Foreskin fibroblast (primary cell): ENCODE measurements at places on chromosomes 12 and 14.

- DNase-seq: no peak
These were observed 27.1 kb upstream of the GPHB5 start for GRCh38 chr14:63345826-63346225.

GRCh38 chr12:48071808-48072207 is 34.1 kb downstream of the SENP1 start:
- no peak for DNase-seq

GRCh38 chr12:111596985-111597830 is 1.9 kb downstream of the ATXN2 start:
- DNase-seq: peak; percentile 72

- DNase-seq: no peak
These were observed 125.0 kb upstream of the FUT8 start for GRCh38 chr14:65287264-65288131.

GRCh38 chr12:118188690-118189371 is 52.9 kb downstream of the PEBP1 start:
- DNase-seq: peak; percentile 50

DNA sequence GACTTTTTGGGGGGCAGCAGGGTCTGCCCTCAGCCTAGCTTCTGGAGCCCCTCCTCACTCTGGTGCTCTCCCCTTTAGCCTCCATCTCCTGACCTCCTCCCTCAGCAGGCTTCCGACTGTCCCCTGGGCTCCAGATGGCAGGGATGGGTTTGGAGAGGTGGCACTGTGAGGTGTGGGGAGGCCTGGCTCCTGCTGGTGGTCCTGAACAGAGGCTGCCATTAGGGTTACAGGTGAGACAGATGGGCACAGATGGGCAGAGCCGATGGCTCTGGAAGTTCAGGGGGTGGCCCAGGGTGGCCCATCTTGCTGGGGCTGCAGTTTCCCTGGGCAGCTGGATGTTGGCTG is 68.5 kb upstream of the BEGAIN start:
- no peak for DNase-seq

DNA sequence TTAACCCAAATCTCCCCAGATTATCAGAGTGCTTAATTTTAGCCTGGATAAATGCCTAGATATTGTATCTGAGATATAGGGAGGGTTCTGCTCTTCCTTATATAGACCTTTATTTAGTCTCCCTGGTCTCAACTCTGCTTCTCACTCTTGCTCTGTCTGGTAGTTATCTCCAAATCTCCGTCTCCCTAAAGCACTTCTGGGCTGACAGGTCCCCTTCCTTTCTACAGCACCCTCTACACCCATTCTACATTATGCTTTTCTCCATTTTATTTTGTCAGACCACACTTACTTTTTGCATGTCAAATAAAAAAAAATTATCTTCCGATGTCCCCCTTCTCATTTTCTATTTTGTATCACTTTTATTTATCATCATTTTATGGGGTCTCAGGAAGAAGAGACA is 2.0 kb upstream of the ERC1 start:
- no peak for DNase-seq

- DNase-seq: no peak
These were observed 4.3 kb upstream of the LRTM2 start for GRCh38 chr12:1815814-1816729.

- DNase-seq: no peak
These were observed 183.3 kb downstream of the RBM19 start for GRCh38 chr12:113782873-113783272.

DNA sequence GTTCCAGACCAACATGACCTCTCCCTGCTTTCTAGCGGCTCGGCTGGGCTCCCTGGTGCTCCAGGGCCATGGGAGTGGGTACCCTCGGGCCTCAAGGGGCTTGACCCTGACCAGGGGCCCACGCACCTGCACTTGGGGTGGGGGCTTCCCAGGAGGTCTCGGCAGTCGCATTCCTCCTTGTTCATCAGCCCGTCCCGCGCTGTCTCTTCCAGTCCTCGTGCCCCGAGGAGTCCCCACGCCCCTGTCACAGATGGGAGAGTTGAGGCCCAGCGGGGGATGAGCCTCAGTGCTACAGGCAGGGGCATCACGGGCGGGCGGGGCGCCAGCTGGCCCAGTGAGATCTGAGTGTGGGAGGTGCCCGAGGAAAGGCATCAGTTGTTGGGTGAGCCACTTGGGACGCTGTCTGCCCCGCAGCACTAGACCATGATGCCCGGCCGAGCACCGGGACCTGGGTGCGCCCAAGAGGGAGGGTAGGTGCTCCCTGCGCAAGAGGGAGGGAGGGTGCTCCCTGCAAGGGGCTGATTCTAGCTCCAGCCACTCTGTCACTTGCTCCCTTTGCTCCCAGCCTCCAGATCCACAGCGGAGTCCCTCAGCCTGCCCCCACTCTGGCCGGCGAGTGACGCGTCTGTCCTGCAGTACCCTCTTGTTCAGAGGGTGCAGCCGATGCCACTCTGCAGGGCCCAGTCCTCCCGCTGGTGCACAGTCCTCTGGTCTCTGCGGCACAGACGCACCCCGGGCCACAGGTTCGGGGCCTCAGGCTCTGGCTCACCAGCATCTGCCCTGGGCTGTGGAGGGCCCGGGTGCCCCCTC is 23.8 kb downstream of the MMP17 start:
- DNase-seq: no peak

- DNase-seq: no peak
These were observed 10.7 kb upstream of the GPX2 start for GRCh38 chr14:64953310-64953654.

GRCh38 chr14:96167224-96168148 is 37.2 kb upstream of the BDKRB2 start:
- peak; percentile 77 for DNase-seq

DNA sequence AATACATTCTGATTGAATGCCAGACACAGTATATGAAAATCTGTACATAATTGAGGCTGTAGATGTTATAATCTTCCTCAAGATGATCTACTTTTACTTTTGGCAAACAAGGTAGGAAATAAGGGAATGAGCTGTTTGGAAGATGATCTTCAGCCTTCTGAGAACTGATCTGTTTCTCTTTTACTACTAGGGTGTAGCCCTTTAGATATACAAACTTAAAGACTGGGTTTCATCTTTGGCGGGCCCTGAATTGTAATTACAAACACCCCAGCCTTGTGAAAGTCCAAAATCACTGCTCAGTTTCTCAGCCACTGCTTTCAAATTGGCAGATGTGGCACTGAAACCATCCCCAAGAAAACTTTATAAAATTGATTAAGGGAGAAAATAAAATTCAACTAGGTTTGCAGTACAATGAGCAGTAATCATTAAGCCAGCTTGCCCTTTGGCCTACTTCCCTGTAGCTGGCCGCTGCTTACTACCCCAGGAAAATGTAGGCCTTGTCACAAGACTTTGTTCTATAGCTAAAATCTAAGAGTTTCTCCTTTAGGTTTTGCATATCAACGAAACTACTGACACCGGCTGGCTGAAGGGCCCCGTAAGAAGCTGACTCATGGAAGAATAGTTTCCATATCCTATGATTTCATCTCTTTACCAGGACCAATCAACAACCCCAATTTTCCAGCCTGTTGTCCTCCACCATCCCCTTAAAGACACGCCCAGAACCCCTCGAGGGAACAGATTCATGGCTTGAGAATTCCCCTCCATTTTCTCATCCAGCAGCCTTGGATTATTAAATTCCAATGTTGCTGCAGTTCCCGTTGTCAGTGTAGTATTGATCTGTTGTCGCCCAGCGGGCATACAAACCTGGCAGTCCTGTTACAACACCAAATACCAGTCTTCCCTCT is 210.8 kb downstream of the PCNX1 start:
- no peak for DNase-seq

DNA sequence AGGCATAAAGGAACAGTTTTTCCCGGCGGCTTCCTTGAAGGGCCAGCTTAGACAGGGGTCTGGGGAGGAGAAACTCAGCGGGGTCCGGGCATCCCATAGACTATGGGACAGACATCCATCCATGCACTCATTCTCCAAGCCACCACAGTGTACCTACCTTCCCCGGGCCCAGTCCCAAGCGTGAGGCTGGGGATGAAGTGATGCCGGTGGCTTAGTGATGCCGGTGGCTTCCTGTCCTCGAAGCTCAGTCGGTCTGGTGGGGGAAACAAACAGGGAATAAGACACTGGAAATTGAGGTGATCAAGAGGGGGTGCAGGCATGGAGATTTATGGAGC is 421 bp downstream of the RTL1 start:
- no peak for DNase-seq

- DNase-seq: no peak
These were observed 70.5 kb upstream of the TRIM9 start for GRCh38 chr14:51165415-51165814.

- no peak for DNase-seq
These were observed 29.1 kb downstream of the FSCB start for GRCh38 chr14:44477953-44478352.

DNA sequence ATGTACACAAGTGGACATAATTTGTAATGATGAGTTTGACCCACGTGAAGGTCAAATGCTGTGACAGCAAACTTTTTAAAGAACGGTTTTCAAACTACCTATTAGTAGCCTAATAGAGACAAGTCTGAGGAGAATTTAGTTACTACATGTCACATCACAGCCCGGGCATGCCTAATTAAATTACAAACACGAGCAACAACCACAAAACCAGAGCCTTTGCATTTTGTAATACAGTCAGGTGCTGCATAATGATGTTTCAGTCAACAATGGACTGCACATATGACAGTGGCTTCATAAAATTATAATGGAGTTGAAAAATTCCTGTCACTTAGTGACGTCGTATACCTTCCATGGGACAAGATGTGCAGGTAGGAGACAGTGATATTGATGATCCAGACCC is 274.5 kb downstream of the DACT1 start:
- no peak for DNase-seq

- no peak for DNase-seq
These were observed 20.6 kb downstream of the RACGAP1 start for GRCh38 chr12:50004696-50005095.

- no peak for DNase-seq
These were observed 61.4 kb upstream of the BEGAIN start for GRCh38 chr14:100648474-100649172.

DNA sequence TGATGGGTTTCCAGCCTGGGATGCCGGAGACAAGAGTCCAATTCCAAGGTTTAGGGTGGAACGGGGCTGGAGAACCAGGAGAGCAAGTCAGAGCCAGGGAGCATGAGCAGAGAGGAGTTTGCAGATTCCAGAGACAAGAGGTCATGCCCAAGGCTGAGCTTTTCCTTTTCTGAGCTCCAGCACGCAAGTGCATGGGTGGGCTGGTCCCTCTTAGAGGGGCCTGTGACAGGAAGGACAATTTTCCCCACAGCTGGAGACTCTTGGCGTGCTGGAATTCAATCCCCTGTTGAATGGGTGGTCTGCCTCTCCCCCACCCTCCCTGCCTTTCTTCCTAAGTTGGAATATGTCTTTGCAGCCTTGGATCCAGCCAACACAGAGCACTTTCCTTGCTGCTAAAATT is 431.9 kb downstream of the BCL11B start:
- no peak for DNase-seq

DNA sequence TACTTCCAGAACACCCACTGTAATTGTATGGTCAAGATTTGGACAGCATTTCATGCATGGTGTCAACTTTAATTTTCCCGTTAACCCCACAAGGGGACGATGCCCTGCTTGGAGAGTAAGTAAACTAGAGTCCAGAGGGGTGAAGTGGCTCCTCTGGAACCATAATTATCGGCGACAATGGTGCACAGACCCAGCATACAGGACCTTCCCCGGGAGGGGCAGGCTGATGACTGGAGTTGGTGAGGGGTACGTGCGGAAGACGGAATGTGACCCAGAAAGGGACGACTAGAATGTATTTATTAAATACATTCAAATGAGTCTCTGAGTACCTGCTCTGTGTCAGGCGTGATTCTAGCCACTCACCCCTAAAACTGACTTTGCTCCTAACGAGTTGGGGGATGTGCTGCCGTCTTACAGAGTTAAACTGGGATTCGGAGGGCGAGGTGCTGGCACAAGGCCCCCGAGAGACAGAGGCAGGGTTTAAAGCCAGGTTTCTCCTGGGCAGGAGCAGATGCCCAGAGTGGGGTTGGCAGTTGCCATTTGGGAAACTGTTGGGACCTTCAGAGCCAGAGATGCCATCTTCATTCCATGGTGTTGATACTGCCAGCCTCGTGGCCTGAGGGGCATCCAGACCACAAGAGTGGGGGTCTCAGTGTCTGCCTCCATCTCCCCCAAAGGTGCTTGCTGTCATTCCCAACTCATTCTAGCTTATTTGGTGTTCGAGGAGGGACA is 10.9 kb downstream of the RTL1 start:
- no peak for DNase-seq

DNA sequence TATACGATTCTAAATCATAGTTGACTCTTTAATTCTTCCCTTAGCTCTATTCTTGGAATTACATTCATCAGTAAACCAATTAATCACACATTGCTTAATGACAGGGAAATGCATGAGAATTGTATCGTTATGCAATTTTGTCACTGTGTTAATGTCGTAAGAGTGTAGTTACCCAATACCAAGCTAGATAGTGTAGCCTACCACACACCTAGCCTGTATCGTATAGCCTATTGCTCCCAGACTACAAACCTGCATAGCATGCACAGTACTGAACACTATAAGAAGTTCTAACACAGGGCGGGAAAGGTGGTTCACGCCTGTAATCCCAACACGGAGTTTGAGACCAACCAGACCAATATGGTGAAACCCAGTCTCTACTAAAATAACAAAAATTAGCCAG is 24.7 kb downstream of the HNRNPC start:
- no peak for DNase-seq

DNA sequence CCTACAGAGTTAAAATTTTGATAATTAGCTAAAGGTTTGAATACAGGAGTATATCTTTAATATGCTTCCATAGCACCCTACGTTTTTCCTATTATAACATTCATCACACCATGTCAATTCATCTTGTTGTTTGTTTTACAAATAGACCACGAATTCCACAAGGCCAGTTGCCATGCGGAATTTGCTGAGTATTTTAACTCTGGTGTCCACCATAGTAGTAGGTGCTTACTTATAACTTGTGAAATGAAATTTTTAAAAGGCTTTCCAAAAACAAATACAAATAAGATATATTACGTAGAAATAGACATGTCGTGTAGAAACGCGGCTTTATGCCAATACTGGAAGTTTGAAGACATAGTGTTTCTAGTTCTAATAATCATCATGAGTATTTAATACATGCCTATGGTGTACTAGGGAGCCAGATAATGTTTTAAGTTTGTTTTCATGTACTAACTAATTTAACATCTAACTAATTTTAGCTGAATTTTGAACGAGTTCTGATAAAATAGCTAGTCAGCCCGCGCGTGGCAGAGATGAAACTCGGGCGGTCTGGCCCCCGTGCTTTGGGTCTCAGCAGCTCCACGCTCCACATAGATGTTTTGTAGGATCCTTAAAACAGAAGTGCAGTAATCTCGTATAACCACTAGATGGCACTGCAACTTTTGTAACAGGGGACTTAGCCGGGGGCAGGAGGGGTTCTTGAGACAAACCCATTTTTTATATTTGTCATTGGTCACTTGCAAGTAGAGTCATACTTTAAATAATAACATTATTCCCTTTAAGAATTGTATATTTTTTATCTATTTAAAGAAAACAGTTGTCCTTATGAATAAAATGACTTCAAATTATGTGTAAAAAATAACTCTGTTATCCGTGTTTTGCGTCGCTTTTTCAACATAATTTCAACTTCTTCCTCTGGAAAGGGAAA is 10.2 kb downstream of the CD69 start:
- DNase-seq: peak; percentile 37
